ENCODE measurements at places on chromosomes 4 and X.
A peak's percentile ranks its signal among the peaks of the same experiment; 100 is the strongest.

DNA sequence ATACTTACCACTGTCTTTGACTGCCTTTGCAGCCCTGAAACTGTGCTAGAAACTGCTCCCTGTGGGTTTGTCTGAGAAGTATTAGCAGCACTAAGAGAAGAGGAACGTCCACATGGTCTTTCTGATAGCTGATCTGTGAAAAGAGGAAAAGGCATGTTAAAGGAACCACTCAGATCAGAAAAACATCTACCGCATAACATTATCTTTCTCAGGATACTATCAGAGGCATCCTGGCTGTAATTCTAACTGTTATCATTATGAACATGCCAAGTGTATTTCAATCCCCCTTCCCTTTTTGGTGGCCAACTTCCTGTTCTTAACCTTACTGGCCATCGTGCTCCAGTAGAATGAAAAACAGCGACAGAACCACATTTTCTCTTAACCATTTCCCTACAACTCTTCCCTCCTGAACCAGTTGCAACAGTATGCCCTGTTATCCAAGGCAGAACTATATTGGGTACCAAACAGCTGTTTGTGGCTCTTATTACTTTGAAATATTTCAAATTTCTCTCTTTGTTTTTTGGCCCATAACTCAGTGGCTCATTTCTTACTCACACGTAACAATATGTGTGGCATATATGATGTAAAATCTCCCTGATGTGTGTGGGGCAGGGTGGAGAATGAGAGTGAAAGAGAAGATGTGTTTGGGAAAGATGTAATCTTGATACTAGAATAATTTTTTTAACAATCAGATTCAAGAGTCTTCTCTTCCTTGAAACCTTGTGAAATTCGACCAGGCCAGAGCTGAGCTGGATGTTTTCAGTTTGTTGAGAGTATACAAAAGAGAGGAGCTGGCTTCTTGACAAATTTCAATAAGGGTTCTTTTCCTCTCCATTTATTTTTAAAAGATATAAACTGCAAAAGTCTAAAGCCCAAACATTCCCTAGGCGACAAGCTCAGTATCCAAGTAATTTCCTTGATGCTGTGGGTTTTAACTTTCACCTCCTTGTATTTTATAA, 35.2 kb downstream of the ARHGEF6 start:
- no peak for DNase-seq

GRCh38 chr4:26648260-26648659, 64.4 kb downstream of the TBC1D19 start:
- DNase-seq: no peak

- no peak for DNase-seq
Measured at GRCh38 chrX:95056901-95057300, 1382.9 kb downstream of the FAM133A start.

DNA sequence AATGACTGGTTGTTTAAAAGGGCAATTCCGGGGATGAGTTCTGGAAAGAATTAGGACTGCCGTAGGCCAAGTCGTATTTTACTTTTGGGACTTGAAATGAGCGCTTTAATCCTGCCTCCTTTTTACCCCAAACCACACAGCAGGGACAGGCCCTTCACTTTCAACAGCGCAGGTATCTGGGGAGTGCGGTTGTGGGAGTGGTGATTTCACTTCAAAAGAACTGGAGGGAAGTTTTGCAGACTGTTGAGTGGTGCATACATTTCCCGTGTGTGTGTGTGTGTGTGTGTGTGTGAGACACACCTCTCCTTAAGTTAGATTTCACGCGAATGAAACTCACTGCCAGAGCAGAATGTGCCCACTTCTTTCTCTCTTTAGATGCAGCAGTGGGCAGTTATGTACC, 2.8 kb downstream of the NHS start:
- no peak for DNase-seq

- DNase-seq: no peak
Measured at GRCh38 chrX:153526801-153527200, 9.4 kb downstream of the ATP2B3 start.

GRCh38 chr4:25000639-25001038, 30.1 kb downstream of the LGI2 start:
- no peak for DNase-seq

DNA sequence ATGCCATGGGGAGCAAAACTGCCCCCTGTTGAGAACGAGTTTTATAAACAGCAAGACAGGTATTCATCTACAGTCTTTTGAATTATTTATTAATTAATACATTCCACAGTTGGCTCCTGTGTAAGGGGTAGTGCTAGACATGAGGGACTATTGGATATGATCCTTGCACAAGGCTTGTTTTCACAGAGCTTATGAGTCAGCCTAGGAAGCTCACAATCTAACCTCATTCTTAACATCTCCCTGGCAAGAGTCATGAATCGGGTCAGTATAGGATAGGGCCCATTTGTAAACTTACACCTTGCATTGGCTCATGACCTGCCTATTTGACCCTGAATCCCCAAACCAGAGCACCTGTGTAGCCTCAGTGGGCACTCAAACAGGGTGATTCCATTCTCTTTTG, 209.1 kb upstream of the HCCS start:
- no peak for DNase-seq

DNA sequence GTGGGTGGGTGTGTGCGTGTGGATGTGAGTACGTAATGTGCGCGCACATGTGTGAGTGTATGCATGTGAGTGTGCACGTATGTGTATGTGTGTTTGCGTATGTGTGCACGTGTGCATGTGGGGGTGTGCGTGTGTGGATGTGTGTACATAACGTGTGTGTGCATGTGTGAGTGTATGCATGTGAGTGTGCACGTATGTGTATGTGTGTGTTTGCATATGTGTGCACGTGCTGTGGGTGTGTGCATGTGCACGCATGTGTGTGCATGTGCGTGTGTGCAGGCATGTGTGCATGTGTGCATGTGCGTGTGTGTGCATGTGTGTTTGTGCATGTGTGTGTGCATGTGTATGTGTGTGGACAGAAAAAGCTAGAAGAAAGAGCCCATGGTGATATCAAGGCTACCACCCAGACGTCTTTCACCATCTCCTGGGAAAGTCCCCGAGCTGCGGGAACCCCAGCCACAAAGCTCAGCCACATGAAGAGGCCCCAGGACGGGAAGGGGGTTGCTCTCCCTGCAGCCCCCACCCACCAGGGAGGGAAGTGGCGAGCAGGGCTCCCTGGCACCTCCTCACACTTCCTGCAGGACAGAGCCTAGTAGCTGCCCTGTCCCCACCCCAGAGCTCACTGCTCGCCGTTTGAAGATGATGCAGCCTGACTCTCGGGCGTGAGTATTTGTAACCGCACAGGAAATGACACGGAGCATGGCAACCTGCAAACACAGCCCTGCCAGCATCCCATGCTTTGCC, 108.3 kb downstream of the DCTD start:
- peak; percentile 24 for DNase-seq

- DNase-seq: no peak
Measured at GRCh38 chr4:1794809-1795298, 1.8 kb downstream of the FGFR3 start.

DNA sequence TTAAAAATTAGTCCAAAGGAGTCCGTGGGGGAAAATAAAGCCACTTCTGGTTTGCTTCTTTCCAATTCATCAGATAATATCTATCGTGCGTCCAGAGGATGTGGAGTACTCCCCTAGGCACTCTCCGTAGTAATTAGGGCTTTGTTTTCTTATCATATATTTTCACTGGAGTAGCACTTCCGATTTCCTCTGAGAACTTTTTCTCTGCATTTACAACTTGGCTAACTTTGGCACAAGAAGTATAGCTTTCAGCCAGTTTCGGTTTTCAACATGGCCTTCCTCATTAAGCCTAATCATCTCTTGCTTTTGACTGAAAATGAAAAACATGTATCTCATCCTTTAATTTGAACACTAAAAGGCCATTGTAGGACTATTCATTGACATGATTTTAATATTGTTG, 80.5 kb downstream of the CASP3 start:
- DNase-seq: no peak

DNA sequence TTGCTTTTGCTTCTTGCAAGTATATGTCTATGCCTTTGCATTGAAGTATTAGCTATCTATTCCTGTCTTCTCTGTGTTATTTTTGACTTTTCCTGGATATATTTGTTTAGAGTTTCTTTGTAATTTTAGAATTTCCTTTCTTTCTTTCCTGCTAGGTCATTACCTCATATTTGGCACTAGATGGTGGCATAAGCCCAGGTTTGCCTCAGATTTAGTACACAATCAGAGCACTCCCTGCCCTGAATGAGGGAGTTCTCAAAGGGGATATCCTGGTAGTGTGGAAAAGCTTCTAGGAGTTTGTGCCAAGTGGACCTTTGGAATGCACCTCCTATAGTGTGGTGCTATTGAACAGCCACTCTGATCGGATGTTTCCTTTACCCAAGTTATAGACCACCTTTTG, 181.6 kb downstream of the UGT8 start:
- no peak for DNase-seq

DNA sequence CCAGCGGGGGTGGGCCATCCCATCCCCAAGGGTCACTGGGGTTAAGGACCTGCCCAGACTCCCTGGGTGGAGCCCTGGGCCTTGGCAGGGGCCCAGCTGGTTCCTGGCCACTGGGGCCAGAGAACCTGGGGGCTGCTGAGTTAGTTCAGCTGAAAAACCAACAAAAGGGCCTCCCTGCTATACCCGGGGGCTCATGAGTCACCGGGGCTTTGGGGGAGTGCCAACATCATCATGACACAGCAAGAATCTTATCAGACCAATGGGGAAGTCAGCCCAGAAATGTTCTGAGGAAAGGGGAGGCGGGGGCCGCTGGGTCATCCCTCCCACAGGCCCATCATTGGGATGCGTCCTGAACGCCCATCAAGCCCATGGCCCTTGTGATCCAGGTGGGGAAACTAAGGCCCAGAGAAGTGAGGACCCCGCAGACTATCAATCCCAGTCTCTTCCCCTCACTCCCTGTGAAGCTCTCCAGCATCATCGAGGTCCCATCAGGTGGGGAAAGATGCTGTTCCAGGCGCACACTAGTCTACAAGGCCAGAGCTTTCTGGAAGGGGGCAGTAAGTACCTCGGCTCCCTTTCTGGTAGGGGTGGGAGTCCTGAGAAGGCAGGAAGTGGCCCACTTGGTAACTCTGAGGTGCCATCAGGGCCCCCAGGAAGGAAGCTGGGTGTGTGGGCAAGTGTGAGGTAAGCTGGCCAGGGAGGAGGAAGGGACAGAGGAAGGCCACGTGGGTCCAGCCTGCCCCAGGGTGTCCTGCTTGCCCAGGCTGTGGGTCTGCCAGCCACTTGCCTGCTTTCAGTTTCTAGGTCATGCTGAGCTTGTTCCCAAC, 4.5 kb downstream of the G6PD start:
- peak; percentile 62 for DNase-seq

- DNase-seq: no peak
Measured at GRCh38 chr4:8534611-8535010, 45.6 kb upstream of the GPR78 start.

GRCh38 chr4:75769036-75769435, 44.7 kb downstream of the USO1 start:
- no peak for DNase-seq

DNA sequence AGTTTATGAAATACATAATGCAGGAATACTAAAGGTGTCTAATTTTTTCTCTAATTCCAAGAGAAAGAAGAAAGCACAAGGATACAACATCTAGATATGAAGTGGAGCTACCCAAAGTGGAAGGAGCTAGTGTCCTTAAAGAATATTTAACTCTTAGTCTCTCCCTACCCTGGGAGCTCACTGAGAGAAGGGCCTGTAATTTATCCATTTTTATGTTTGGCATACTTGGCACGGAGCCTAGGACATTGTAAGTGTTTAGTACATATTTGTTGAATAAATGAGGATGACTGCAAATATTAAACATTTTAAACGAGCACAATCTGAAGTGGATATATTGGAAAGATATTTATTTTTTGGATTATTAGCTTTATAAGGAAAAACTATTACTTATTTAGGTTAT, 674.8 kb downstream of the IQCM start:
- no peak for DNase-seq

DNA sequence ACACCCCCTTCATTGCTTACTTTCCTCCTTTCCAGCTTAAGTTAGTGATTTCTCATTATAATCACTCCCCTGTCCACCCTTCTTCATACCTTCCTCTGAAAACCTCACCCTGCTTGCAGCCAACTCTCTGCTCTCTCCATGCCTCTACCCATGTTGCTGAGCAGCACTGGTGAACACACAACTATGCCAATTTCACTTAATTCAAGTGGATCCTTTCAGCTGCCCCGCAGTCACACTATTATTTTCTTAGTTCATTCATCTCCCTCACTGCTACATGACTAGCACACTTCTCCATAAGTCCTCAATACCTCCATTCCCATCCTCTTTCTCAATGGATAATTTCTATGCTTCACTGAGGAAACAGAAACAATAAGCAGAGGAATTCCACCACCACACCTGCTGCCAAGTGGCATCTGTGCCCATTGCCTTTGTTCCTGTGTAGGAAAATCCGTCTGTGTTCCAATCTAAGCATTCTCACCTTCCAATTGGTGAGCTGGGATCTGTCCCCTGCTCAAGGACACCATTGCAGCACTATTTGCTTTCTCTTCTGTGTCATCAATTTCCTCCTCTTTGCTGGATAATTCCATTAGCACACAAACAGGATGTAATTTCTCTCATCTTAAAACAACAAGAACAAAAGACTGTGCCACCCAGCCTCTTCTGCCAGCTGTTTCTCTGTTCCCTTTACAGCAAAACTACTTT, 25.2 kb upstream of the PRSS48 start:
- no peak for DNase-seq

DNA sequence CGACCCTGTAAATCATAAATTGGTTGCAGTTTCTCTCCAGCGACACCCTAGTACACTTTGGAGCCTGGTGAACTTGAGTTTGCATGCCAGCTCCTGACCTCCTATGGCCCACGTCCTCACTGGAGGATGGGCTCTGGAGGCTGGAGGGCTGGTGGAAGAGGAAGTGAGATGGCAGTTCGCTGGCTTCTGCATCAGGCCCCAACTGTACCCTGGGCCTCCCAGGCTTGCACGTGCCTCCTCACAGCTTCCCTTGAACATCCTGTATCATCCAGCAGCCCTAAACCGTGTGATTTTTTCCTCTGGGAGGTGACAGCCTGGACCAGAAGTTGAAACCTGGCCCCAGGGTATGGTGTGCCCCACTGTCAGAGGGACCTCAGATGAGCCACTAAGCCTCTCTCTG, 78.5 kb downstream of the HTRA3 start:
- no peak for DNase-seq

DNA sequence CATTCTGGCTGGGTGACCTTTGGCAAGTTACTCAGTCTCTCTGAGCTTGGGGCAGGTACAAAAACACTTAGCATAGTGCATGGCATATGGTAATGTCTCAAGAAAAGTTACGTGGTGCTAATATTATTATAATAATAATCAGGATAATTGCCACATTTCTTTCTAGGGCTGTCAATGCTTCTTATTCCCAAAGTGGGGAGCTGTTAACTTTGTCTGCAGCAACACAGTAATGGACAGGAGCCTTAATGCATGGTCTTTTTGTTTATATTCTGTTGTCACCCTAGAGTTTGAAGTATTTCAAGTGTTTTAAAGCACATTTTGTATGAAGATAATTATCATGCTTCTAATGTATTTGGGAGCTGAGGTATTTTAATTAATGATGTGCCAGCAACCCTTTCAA, 121.8 kb downstream of the FHIP1A start:
- peak; percentile 13 for DNase-seq

DNA sequence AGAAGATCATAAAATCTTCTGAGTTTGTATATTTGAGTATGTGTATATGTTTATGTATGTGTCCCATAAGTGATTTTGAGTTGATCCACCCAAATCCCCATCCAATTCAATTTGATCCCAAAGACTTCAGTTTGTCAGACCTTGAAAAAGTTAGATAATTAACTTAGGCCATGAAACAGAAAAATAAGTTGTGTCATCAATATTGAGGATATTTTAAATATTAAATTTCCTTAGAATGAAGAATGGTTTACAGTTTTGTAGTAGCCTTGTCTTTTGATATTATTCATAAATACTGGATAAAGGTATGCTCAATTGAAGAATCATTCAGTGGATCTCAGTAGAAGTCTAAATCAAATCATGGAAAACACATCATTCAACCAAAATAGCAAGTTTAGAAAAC, 864.4 kb upstream of the INTU start:
- DNase-seq: no peak
